Thoracic aorta endothelial cell (primary cell): ENCODE measurements at places on chromosomes 6 and 20. TPM values are rescaled to one million over a fixed set of nuclear protein-coding genes. Genes with fewer than 3 reads are reported as not detected.

Gene LY6G5C
- 1.3 and 1.6 TPM in 2 replicates for total RNA-seq

Gene NFKBIE
- 27.0 and 29.8 TPM in 2 replicates for total RNA-seq

Gene SRSF12
- total RNA-seq = under 0.01 and 0.36 TPM in 2 replicates

Gene DEFB123
- not detected in 2 replicates for total RNA-seq

Gene SPEF1
- 0.13 TPM in 1 of 2 replicates, not detected in the other for total RNA-seq

Gene GINS1
- 27.7 and 33.9 TPM in 2 replicates for total RNA-seq

Gene MEP1A
- total RNA-seq = not detected in 2 replicates

Gene INSM1
- not detected in 2 replicates for total RNA-seq

Gene IL17A
- not detected in 2 replicates for total RNA-seq

Gene FOXP4
- 4.7 and 9.0 TPM in 2 replicates for total RNA-seq

Gene GHRH
- not detected in 2 replicates for total RNA-seq

Gene MANEA
- total RNA-seq = 26.1 and 35.2 TPM in 2 replicates

Gene RBM24
- 3.2 and 4.8 TPM in 2 replicates for total RNA-seq

Gene SRF
- total RNA-seq = 22.5 and 28.9 TPM in 2 replicates

Gene RCAN2
- 0.13 and 0.29 TPM in 2 replicates for total RNA-seq

Gene CNR1
- total RNA-seq = under 0.01 and 0.07 TPM in 2 replicates

Gene MUCL3
- not detected in 2 replicates for total RNA-seq

Gene POPDC3
- 0.14 and 2.1 TPM in 2 replicates for total RNA-seq

Gene GPLD1
- 0.13 and 0.43 TPM in 2 replicates for total RNA-seq

Gene TP53TG5
- not detected in 2 replicates for total RNA-seq

Gene TCF15
- 0.13 and 0.14 TPM in 2 replicates for total RNA-seq

Gene TNXB
- 0.13 and 2.1 TPM in 2 replicates for total RNA-seq

Gene TRIM15
- total RNA-seq = not detected in 2 replicates

Gene RAET1G
- total RNA-seq = 0.27 and 0.43 TPM in 2 replicates

Gene BPIFB1
- not detected in 2 replicates for total RNA-seq

Gene SLC2A10
- 4.5 and 9.3 TPM in 2 replicates for total RNA-seq

Gene ZNF391
- total RNA-seq = 0.29 and 0.53 TPM in 2 replicates

Gene HINT3
- 12.2 and 16.1 TPM in 2 replicates for total RNA-seq

Gene VSX1
- not detected in 2 replicates for total RNA-seq

Gene ADGRG6
- 12.2 and 37.5 TPM in 2 replicates for total RNA-seq

Gene CCHCR1
- total RNA-seq = 14.6 and 14.9 TPM in 2 replicates

Gene GLP1R
- not detected in 2 replicates for total RNA-seq

Gene CTAGE9
- total RNA-seq = not detected in 2 replicates

Gene CDH22
- under 0.01 and 0.13 TPM in 2 replicates for total RNA-seq

Gene CASS4
- total RNA-seq = under 0.01 TPM in 1 of 2 replicates, not detected in the other

Gene COL20A1
- total RNA-seq = under 0.01 TPM in 2 replicates

Gene IYD
- not detected in 2 replicates for total RNA-seq

Gene TAAR9
- not detected in 2 replicates for total RNA-seq

Gene OARD1
- 10.8 TPM in 2 replicates for total RNA-seq

Gene C20orf202
- total RNA-seq = not detected in 2 replicates

Gene PPP1R14C
- not detected in 2 replicates for total RNA-seq

Gene EPB41L2
- 116 and 161 TPM in 2 replicates for total RNA-seq
